ENCODE measurements at places on chromosomes 5 and 9.

GRCh38 chr5:89230178-89230577, 347.2 kb upstream of the MEF2C start:
- DNase-seq = no peak

GRCh38 chr5:43425983-43426382, 13.8 kb upstream of the CCL28 start:
- DNase-seq = no peak

GRCh38 chr9:129938291-129938979, 103.2 kb downstream of the USP20 start:
- DNase-seq = no peak

DNA sequence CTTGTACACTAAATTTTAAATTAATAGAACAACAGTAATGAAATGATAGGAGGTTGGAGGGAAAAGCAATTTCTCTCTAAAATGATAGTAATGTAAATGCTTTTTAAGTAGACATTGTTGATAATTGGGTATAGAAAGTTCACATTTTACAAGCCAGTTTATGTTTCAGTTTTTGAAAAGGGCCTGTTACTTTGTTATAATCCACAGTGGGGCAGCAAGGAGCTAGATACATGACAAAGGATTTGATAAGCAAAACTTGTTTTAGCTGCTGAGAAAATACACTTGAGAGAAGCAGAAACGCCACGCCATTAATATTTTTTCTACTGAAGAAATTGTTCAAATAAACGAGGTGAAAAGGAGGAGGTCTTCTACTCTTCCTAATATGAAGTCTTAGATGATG, 30.2 kb downstream of the SREK1 start:
- DNase-seq = no peak

DNA sequence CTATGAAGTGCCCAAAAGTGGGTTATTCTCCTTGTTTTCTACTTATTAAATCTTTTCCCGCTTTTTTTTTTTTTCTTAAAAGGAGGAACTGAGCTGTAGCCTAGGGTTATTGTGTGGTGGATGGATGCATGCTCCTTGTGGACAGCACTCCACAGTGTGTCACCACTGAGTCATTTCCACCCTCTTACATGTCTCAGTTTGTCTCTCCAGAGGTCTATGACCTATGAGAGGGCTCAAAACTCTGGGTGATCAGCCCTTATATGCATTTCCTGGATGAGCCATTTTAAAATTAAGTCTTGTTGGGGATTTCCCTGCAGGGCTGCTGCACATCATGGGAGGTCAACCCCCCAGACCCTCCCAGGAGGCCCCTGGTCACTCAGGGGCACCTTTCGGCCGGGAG, 102.2 kb upstream of the MOCS2 start:
- DNase-seq = no peak

DNA sequence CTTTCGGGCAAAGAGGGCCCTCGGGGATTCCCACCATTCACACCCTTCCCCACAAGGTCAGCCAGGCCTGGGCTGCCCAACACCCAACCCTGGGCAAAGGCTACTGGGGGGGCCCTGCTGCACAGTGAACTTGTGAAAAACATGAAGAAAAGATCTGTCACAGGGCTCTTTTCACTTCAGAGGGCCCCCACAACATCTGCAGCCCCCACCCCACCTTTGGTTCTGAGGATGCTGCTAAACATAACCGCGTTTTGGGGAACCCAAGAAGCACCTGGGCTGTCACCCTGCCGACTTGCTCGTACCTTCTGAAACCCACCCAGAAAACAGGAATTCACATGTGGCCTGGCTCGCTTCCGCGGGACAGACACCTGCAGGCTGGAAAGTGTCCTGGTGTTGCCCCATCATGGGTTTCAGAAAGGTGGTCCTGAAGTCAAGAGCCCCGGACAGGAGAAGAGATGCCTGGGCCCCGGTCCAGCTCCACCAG, 29.3 kb downstream of the B4GALT1 start:
- DNase-seq = no peak

GRCh38 chr5:96093340-96093739, 131.7 kb upstream of the ELL2 start:
- DNase-seq = no peak

DNA sequence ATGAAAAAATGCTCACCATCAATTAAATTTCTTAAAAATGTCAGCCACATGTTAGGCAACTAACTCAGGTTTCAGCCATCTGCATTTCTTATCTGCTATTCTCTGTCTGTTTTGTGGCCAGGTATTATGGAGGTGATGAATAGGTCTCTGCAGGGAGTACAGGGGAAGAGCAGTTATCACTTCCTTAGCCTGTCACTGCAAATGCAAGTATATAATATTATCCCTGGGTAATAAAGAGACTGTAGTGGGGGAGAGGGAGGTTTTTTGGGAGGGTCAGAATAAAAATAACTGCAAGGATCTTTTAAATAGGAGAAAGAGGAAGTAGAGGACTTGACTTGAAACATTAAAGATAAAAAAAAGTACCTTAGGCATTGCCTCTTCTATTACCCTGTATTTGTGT, 49.6 kb upstream of the PTGER4 start:
- no peak for DNase-seq

- no peak for DNase-seq
Measured at GRCh38 chr5:168468836-168469235, 17.4 kb upstream of the RARS1 start.
